Neuronal stem cell (in vitro differentiated cells): ENCODE measurements at places on chromosomes 5 and 9.
A peak's percentile ranks its signal among the peaks of the same experiment; 100 is the strongest.

DNA sequence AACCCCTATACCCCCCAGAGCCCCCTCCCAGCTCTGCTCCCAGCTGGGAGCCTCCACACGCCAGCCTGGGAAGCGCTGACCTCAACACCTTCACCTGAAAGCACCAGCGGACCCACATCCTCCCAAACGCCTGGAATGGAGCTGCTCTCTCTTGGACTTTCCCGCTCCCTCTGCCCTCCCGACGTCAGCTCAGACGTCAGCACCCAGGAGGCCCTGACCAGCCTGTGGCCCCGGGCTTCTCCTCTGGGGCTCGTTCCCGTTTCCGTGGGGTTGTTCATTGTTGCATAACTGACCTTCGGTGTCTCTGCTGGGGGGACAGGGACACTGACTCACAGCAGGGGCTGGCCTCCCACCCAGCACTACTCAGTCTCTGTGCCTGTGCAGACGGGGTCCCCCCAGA, 35.0 kb upstream of the SLC6A3 start:
- H3K27ac ChIP-seq: no peak overlapping the region
- no peaks in the 10 kb centered on the region for H3K4me1 ChIP-seq
- no peak for DNase-seq
- no peak overlapping the region for H3K4me3 ChIP-seq
- H3K36me3 ChIP-seq: peaks cover 22% of the 10 kb centered on the region
- H3K27me3 ChIP-seq: no peaks in the 10 kb centered on the region

DNA sequence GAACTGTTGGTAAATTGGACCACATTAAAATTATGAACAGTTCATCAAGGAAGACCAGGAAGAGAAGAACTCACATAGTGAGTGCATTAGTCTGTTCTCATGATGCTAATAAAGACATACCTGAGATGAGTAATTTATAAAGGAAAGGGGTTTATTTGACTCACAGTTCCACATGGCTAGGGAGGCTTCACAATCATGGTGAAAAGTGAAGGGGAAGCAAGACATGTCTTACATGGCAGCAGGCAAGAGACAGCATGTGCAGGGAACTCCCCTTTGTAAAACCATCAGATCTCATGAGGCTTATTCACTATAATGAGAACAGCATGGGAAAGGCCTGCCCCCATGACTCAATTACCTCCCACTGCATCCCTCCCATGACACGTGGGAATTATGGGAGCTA, 135.9 kb upstream of the MAN2A1 start:
- no peak overlapping the region for H3K4me3 ChIP-seq
- H3K36me3 ChIP-seq: no peaks in the 10 kb centered on the region
- no peaks in the 10 kb centered on the region for H3K4me1 ChIP-seq
- no peak for DNase-seq
- no peak overlapping the region for H3K27ac ChIP-seq

GRCh38 chr9:113348437-113348836, 904 bp upstream of the BSPRY start:
- no peak for DNase-seq
- H3K36me3 ChIP-seq: no peaks in the 10 kb centered on the region
- peaks cover 2% of the 10 kb centered on the region for H3K4me1 ChIP-seq
- no peak overlapping the region for H3K27ac ChIP-seq
- peaks cover 37% of the 10 kb centered on the region for H3K27me3 ChIP-seq
- H3K4me3 ChIP-seq: no peak overlapping the region

DNA sequence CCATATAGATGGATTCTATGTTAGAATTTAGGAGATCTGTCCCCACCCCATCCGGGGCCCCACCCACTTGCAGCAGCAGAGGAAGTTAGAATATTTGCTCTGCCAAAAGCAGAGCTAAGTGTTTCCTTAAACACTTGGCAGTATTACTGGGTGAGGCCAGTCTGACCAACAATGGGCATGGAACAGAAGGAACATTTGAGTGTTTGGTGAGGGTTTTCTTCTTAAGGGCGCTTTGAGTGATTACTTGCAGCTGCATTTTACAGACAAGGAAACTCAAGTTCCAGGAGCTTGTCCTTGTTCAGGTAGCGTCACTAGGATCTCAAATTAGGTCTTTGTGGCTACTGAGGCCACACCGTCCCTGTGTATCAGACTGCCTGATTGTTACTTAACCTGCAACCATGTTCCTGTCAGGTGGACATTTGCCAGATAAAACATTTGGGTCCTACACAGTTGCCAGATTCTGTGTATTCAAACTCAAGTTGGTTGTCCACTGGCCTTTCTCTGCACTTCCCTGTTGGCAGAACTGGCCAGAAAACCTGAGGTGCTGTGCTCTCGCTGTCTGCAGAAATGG, 59.3 kb downstream of the SLC46A2 start:
- H3K4me1 ChIP-seq: peaks cover 4% of the 10 kb centered on the region
- no peaks in the 10 kb centered on the region for H3K27me3 ChIP-seq
- H3K36me3 ChIP-seq: no peaks in the 10 kb centered on the region
- no peak overlapping the region for H3K27ac ChIP-seq
- no peak for DNase-seq

DNA sequence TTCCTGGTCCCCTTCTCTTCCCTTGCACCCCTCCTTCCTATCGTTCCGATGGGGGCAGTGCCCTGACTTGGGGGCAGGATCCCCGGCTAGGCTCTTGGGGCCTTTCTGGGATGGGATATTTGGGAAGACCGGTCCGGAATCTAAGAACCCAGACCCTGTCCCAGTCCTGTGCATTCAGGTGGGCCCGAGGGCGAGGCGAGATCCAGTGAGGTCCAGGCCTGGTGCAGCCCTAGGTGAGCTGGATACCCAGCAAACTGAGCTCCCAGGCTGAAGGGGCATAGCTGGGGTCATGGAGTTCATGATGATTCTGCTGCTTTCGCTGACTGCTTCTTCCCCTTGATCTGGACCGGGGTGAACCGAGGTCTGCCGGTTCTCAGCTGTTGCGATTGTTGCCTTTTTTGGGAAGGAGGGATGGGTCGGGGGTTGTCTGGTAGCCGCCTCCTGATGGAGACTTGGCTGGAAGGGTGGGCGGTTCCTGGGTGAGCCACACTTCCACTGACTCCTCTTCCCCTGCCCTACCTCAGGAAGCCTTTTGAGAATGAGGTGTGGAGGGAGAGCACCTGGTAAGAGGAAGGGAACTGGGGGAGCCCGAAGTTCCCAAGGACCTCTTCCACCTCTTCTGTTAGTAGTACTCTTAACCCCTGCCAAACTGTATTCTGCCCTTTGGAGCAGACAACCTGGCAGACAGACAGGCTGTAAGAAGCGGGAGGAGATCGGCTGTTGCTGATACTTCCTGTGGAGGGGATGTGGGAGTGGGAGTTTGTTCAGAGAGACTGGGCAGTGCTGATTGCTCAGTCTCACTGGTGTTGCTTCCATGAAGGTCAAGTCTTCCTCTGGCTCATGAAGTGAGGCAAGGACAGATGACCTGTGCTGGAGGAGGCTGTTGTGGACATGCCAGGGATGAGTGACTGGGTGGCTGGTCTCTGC, 1.0 kb downstream of the LRRC8A start:
- H3K4me1 ChIP-seq: peaks cover 9% of the 10 kb centered on the region
- H3K36me3 ChIP-seq: peaks cover 29% of the 10 kb centered on the region
- DNase-seq: no peak
- peak overlapping the region; percentile 97 for H3K4me3 ChIP-seq
- no peak overlapping the region for H3K27ac ChIP-seq

DNA sequence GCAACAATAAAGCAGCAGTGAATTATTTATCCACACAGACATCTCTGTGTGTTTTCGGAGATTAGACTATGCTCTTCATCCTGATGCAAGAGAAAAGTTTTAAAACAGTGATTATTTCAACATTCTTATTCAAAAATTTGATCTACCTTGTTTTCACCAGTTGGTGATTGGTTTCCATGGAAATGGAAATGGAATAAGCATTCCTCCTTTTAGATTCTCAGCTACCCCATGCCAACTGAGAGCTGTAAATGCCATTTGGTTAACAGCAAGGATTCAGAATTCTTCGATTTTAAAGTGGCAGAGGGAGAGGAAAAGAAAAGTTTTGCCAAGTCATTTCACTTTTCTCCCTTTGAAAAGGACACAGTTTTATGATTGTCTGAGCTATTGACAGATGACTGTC, 154.7 kb downstream of the PCSK5 start:
- no peak for DNase-seq
- H3K36me3 ChIP-seq: no peaks in the 10 kb centered on the region
- H3K4me1 ChIP-seq: peaks cover 2% of the 10 kb centered on the region
- H3K27me3 ChIP-seq: no peaks in the 10 kb centered on the region
- H3K4me3 ChIP-seq: no peak overlapping the region
- H3K27ac ChIP-seq: no peak overlapping the region

GRCh38 chr5:56270568-56271392, 37.6 kb upstream of the ANKRD55 start:
- no peaks in the 10 kb centered on the region for H3K4me1 ChIP-seq
- H3K27ac ChIP-seq: no peak overlapping the region
- H3K36me3 ChIP-seq: no peaks in the 10 kb centered on the region
- no peaks in the 10 kb centered on the region for H3K27me3 ChIP-seq
- no peak overlapping the region for H3K4me3 ChIP-seq
- DNase-seq: peak; percentile 78

DNA sequence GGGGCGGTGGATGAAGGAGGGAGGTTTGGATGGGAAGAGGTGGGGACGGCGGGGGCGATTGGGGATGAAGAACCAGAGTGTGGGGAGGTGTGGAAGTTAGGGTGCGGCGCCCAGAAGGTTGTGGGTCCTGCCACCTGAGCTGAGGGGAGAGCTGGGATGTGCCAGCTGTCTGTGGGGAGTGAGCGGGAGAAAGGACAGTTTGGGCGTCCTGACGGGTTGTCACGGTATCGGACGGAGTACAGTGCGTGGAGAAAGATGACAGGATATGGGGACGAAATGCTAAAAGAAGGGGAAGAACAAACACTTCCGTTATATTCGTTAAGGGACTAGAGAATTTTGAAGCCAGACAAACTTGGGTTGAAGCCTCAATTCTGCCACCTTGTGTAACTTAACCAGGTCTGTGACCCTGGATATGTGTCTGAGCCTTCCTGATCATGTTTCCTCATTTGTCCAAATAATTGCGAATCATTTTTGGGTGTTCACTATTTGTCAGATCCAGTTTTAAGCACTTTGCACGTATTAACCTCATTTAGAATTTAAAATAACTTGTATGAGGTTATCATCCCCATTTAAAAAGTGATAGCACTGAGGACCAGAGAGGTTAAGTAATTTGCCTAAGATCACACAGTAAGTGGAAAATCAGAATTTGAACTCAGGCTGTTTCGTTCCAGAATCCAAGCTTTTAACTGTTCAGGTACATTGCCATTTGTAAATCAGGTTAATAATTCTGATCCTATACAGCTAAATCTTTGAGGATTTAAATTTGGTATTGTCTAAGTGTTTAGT, 689 bp downstream of the CNTRL start:
- H3K27ac ChIP-seq: no peak overlapping the region
- DNase-seq: no peak
- H3K4me1 ChIP-seq: no peaks in the 10 kb centered on the region
- peak overlapping the region; percentile 89 for H3K4me3 ChIP-seq

- no peaks in the 10 kb centered on the region for H3K36me3 ChIP-seq
- H3K27me3 ChIP-seq: no peaks in the 10 kb centered on the region
- no peak for DNase-seq
- H3K4me3 ChIP-seq: no peak overlapping the region
- no peaks in the 10 kb centered on the region for H3K4me1 ChIP-seq
- H3K27ac ChIP-seq: no peak overlapping the region
Measured at GRCh38 chr5:30479104-30479503, 714.4 kb upstream of the CDH6 start.

- H3K4me3 ChIP-seq: no peak overlapping the region
- no peaks in the 10 kb centered on the region for H3K4me1 ChIP-seq
- no peak for DNase-seq
- H3K27ac ChIP-seq: no peak overlapping the region
Measured at GRCh38 chr9:16615451-16615850, 255.0 kb downstream of the BNC2 start.

GRCh38 chr9:5838884-5839571, 6.1 kb upstream of the ERMP1 start:
- no peak for DNase-seq
- peaks cover 8% of the 10 kb centered on the region for H3K4me1 ChIP-seq
- no peaks in the 10 kb centered on the region for H3K36me3 ChIP-seq
- H3K4me3 ChIP-seq: no peak overlapping the region
- no peaks in the 10 kb centered on the region for H3K27me3 ChIP-seq

DNA sequence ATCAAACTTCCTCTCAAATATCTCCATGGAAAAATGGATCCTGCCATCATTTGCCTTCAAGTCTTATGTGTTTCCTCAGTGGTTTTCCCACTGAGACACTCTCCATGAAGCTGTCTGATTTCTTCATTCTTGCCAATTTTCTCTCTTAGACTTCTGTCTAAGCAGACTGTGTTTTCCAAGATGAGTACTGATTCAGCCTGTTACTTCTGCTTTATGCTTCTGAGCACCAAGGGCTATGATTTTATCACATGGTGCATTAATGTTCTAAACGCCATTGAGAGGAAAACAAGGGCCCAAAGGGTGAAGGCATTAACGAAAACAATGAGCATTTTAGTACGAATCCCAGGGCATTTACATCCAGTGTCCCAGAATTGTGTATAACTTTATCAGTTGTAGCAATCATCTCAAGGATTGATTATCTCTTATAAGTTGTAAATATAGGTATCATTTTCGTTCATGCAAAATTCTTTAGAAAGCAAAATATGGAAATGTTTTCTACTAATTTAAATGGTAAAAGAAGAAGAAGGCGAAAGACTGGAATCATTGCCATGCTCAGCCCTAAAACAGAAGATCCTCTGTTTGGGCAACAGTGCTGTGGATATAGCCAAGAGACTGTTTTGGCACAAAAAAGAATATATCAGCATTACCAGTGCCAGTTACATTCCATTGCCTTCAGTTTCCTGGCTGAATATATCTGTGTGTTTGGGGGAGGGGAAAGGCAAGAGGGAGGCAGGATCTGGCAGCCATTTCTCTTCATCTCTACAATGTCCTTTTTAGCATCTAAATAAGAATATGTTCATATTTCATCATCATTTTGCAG, 537.6 kb downstream of the ANXA1 start:
- DNase-seq: no peak
- H3K4me1 ChIP-seq: no peaks in the 10 kb centered on the region

- no peak for DNase-seq
- no peak overlapping the region for H3K4me3 ChIP-seq
- H3K27ac ChIP-seq: no peak overlapping the region
- H3K27me3 ChIP-seq: no peaks in the 10 kb centered on the region
Measured at GRCh38 chr5:150236981-150237754, 47.3 kb downstream of the SLC6A7 start.

DNA sequence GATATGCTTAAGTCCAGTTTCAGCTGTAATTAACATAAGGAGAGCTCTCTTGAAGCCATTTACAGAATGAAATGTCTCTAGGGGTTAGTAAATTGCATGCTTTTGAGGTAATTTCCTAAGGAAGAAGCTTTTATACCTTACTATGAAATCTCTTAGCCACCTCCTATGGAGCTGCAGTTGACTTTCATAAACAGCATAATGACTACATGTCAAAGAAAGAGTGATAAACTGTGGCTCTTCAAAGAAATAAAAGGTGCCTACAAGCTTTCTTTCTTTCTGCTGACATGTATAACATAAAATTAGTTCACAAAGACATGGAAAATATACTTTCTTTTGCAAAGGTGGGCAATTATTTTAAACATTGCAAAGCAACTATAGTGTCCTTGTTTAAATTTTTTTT, 90.8 kb downstream of the TMEM167A start:
- H3K27me3 ChIP-seq: no peaks in the 10 kb centered on the region
- H3K4me1 ChIP-seq: no peaks in the 10 kb centered on the region
- DNase-seq: no peak
- no peaks in the 10 kb centered on the region for H3K36me3 ChIP-seq
